ENCODE measurements at places on chromosomes 12 and 14. TPM values are rescaled to one million over a fixed set of nuclear protein-coding genes. Genes with fewer than 3 reads are reported as not detected.

Gene THTPA
- polyA plus RNA-seq = 35.6 TPM

Gene GDF11
- polyA plus RNA-seq = 32.3 TPM

Gene NRIP2
- 5.1 TPM for polyA plus RNA-seq

Gene PRIMA1
- 27.8 TPM for polyA plus RNA-seq

Gene KLRG1
- polyA plus RNA-seq = 6.7 TPM

Gene NAV3
- polyA plus RNA-seq = 28.9 TPM

Gene LMO3
- 96.2 TPM for polyA plus RNA-seq

All from spinal cord (tissue), 10 donors.